Midbrain (tissue), 1 donor: ENCODE measurements at places on chromosomes 16 and 17.

DNA sequence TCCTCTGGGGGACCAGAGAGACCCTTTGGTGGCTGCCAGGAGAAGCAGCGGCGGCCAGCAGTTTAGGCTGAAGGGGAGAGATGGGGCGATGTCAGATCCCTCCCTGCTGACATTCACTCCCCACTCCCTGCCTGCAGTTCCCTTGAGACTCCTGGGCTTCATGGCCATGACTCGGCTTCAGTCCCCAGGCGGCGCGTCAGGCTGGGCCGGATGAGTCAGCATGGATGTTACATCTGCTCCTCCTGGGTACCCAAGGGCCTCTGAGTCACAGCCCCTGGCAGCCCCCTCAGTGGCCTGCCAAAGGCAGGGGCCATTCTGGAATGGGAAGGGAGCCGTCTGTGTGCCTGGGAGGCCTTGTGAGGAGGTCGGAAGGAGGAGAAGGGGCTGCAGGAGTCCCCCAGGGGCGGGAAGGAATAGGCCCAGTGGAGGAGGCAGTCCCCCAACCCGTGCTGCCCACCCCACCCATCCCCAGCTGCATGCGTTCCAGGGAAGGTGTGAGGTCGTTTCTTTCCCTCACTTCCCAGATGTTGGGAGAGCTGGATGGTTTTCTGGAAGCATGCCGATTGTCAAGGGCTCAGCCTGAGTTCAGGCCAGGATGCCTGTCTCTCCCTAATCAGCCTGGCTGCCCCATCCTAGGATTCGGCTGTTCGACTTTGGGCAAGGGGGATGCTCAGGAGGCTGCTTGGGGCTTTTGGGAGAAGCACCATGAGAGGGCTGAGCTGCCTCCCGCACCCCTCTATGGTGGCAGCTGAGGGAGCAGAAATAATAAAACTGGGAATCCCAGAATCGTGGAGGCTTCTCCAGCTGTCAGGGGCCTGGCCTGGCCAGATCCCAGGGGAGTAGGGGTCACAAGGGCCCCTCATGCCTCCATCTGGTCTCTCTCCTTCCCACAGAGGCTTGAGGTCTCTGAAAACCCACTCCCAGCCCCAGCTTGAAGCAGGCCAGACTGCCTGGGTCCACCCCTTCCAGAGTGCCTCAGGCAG lies 9.7 kb downstream of the RHBDL3 start:
- DNase-seq = no peak

- no peak for DNase-seq
Measured at GRCh38 chr17:64262198-64262999, 661 bp downstream of the TEX2 start.

DNA sequence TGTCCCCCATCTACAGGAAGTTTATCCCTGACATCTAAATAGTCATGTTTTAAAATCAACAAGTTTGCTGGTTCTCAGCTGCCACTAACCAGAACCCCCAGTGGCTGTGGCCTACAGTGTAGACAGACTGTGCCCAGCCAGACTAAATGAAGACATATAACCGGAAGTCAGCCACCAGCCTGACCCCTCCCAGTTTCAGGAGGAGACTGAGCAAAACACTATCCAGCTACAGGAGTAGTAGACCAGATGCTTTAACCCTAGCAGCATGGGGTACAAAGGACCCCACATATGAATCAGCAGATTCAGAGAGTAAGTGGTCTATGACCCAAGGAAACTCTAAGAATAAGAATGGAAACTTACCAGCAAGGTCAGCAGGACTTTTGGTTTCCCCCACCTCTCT lies 83.4 kb downstream of the HIC1 start:
- DNase-seq = no peak

DNA sequence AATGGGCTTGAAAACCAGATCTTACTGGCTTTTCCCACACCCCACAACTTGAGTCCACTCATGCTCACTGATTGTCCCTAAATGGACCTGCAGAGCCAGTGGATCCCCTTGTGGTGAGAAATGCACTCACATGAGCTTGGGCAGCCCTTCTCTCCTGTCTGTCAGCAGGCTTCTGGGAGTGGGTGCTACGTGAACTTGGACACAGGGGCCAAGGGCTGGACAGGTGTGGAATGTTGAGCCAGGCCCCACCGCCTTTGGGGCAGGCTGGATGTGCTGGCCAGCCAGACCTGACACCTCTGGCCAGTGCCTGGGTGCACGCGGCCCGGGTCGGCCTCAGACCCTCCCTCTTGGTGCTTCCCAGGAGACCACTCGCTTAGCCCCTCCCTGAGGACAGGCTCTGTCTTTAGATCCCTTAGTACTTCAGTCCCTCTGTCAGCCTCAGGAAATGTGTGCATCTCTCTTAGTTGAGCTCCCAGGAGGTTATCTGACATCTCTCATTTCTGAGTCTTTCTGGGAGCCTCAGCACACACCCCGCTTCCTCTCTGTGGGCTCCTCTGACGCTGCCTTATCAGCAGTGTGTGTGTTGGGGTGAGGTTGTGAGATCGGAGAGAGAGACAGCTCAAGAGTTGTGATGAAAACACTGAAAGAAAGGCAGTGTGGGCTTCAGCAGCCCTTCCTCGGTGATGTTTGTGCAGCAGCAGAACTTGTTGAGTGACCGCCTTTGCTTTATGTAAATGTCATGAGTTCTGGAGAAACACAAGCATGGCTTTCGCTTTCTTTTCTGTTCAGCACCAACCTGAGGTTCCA lies 117.0 kb downstream of the RAB11FIP4 start:
- DNase-seq = no peak

DNA sequence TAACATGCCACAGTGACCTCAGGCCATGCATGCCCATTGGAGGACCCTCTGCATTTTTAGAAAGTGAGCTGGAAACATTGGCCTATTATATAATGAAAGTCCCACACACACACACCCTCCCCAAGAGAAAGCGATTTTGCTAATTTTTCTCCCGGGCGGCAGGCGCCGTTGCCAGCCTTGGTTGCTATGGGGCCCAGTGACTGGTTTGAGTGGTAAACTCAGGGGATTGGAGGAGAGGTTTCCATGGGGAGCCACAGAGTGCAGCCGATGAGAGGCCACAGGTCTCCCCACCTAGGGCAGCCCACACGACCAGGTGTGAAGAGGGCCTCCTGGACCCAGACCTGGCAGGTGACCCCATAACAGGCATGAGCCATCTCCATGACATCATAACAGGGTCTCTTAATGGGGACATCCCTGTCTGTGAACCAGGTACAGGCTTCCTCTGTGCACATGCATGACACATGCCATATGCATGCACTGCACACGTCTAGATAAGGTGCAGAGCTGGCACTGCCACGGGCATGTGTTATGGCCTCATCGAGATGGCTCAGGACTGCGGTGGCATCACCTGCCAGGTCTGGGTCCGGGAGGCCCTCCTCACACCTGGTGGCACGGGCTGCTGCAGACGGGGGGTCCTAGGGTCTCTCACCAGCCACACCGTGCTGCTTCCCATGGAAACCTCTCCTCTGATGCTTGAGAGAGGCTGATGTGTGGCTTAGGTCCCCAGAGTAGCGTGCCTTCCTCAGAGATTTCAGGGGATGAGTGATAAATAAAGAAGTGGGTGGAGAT lies 144.1 kb downstream of the RBFOX3 start:
- DNase-seq = no peak

GRCh38 chr17:63694229-63694949 lies 5.5 kb downstream of the LIMD2 start:
- no peak for DNase-seq

- no peak for DNase-seq
Measured at GRCh38 chr16:1810106-1810505, 16.5 kb downstream of the HAGH start.
